Fibroblast of the aortic adventitia (primary cell): ENCODE measurements at places on chromosomes 7 and 10.

GRCh38 chr10:51224671-51225161 lies 150.4 kb downstream of the PRKG1 start:
- peak; percentile 89 for DNase-seq

DNA sequence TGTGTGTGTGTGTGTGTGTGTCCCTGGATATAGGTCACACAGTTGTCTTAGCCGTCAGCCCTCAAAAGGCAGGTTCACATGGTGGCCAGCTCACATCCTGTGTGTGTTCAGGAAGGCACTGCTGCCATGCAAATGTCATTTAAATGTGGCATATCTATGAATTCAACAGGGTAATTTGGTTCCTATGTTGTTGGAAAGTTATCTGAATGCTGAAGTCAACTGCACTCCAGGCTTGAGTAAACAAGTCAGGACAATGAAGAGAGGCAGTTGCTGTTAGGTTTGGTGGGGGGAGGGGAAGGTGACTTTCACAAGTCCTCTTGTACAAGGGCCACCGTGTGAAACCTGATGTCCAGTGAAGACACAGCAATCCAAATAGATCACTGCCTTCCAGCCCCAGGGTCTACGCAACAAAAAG lies 61.1 kb downstream of the PTPRE start:
- DNase-seq = no peak

- no peak for DNase-seq
Observed at GRCh38 chr7:5414916-5415315, 8.7 kb downstream of the TNRC18 start.

DNA sequence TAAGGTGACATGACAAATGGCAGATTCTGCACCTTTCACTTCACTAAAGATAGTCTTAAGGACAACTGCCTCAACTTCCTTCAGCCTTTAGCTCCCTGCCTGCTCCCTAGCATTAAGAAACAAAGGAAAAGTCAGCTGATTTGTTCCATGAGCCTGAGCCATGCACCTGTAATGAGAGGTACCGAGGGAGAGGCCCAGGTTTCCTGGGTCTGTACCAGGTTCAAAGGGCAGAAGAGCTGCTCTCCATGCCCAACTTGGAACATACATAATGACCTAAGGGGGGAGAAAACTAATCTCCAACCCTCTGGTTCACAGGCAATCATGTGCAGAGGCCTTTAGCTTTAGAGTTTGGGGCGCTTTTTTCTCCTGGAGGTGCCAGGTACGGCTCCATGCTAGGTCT lies 111.2 kb downstream of the JAZF1 start:
- DNase-seq = no peak

GRCh38 chr7:132398253-132398925 lies 177.9 kb downstream of the PLXNA4 start:
- DNase-seq = no peak

GRCh38 chr7:143382791-143383641 lies 1.9 kb downstream of the ZYX start:
- no peak for DNase-seq

DNA sequence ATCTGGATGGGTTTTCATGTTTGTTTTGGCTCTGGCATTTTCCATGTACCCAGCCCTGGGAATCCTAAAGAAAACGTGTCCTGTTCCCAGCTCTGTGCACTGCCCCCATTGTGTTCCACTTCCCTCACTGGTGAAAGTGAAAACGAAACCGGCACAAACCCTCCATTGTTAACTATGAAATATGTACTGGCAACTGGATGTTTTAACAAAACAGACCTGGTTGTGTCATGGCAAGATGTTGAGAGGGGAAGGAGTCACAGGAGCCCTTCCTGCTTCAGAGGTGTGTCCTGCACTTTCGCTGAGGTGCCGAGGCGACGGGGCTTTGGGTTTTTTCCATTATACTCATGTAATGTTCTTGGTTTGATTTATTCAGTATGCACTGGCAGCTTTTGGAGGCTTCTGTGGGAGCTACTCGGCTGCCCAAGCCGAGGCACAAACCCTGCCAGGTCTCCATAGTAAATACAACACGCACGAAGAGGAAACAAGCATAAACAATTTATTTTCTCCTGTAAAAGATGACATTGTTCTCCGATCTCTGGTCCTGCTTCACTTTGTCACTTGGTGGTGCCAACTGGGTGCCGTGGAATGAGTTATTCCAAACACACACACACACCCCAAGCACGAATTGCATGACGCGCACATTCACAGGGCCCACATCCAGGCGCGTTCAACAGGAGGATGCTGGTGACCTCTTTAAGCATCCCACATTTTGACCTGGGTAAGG lies 118.2 kb downstream of the CDK6 start:
- peak; percentile 82 for DNase-seq

GRCh38 chr7:48782511-48782910 lies 141.8 kb upstream of the CDC14C start:
- no peak for DNase-seq

GRCh38 chr7:54701982-54702381 lies 57.0 kb downstream of the SEC61G start:
- no peak for DNase-seq

DNA sequence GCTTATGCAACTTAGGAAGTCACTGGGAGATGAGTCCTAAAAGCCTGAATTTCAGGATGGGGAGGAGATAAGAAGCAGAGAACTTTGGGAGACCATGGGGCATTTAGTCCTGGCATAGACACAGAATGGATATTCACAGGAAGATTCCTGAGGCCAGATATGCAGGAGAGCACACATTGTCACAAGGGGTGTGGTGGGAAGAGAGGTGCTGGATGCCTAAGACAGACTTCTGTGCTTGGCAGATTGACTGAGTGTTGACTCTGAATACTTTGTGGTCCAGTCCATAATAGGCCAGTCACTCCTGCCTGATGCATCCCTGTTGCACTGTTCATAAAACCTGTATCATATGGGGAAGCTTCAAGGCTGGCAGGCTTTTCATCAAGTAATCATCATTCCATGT lies 18.5 kb downstream of the SRI start:
- no peak for DNase-seq

DNA sequence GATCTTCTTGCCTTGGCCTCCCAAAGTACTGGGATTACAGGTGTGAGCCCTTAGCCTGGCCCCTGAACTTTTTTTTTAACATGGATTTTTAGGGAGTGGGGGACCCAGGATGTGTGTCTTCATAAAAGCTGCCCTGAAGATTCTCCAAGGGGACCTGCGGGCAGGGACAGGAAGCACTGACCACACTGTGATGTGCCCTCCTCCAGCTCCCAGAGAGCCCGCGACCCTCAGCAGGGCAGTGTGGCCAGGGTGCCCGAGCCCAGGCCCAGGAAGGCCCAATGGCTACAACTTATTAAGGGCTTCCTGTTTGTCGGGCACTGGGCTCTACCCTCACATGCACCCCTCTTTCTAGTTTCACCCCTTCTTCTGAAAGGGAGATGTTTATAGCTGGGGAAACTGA lies 2.5 kb upstream of the RET start:
- no peak for DNase-seq

DNA sequence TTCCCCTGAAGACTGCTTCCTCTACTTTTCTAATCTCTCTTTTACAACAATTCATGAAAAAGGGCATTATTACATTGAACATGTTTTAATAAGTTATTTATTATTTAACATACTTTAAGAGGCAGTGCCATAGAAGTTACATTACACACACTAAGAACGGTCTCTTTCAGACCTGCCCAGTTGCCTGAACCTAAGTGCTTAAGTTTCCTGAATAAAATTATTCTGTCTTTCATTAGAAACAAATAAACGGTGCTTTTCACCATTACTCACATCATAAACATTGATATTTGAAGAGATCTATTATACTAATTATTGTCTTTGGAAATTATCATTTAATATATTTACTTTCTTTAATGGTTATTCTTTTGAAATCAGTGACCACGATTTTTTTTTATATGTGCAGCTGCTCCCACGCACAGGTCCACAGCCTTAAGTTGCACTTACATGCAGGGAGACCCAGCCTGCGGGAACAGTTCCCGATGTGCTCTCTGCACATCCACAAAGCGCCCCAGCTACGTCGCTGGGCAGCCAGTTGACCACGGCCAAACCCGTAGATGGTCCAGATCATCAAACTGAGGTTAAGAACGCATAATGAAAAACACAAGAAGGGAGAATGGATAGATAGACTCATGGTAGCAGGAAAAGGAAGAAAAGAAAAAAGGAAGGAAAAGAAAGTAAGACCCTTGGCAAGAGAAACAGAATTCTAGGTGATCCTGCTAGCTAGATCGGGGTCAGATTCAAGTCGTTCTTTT lies 437.0 kb upstream of the MGMT start:
- no peak for DNase-seq

DNA sequence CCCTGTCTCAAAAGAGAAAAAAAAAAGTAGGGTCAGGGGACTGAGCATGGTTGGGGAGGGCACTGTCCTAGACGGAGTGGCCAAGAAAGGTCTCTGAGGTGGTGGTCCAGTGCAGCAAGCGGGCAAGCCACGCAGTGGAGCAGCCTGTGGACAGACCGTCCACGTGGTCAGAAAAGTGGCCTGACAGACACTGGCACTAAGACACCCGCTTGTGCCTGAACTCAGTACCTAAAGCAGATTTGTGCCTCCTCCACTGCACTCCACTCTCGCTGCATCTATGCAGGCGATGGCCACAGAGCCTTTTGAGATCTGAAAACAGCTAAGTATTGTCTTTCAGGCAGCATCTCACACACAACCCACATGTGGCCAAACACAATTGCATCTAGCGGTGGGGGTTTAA lies 8.8 kb downstream of the ASB10 start:
- no peak for DNase-seq

- no peak for DNase-seq
Observed at GRCh38 chr7:35545831-35546230, 149.1 kb downstream of the HERPUD2 start.

GRCh38 chr7:102832674-102833073 lies 80.1 kb upstream of the LRRC17 start:
- DNase-seq = peak; percentile 45

DNA sequence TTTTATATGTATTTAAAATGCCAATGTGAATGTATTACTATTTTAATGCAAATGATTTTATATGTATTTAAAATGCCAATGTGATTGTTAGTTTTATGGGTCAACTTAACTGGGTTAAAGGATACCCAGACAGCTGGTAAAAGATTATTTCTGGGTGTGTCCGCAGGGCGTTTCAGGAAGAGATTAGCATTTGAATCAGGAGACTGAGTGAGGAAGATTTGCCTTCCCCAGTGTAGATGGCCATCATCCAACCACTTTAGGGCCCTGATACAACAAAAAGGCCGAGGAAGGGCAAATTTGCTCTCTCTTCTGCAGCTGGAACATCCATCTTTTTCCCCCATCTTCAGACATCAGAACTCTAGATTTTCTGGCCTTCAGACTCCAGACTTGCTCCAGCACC lies 116.2 kb downstream of the BAMBI start:
- no peak for DNase-seq

- no peak for DNase-seq
Observed at GRCh38 chr10:128571745-128572144, 445.5 kb upstream of the MKI67 start.

DNA sequence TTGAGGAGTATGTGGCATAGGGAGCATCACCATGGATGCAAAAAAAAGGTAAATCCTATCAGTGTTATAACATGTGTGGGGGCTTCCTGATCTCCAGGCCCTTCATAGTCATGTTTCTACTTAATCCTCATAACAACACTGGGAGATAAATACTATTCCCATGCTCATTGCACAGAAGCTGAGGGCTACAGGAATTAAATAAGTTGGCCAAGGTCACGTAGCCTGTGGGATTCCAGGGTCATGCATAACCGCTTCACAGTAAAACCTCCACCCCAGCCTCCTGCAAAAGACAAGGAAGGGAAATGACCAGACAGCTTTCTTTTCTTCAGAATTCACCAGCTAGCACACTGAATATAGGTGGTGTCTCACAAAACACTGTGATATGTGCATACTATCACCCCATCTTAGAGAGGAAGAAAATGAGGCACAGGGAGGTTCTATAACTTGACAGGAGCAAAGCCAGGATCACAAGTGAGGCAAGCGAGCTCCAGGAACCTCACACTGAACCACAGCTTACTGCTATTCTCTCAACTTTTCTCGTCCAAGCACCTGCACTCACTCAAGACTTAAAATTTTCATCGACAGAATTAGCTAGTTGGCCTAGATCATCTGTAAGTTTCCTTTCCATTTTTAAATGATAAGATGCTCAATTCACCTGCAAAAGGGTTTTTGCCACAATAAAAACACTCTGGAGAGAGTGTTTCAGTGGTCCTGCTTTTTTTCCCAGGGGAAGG lies 13.4 kb downstream of the JAZF1 start:
- DNase-seq = no peak

GRCh38 chr10:124917428-124918190 lies 24.3 kb upstream of the ZRANB1 start:
- DNase-seq = peak; percentile 50

DNA sequence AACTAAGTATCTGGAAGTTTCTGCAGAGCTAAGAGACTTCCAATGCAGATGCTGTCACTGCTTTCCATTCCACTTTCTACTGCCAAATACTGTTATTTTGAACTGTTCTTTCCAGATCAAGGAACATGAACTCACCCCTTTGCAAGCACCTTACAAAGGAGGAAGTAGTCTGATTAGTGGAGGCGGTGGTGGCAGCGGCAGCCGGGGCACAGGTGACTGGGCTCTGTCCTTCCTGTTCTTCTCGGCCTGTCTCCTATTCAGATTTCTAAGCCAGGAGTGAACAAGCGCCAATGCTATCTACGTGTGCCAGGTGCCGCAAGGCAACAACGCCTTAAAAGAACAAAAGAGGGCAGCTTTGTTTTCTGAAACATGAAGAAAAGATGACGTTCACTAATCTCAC lies 44.9 kb downstream of the BEND7 start:
- DNase-seq = no peak

DNA sequence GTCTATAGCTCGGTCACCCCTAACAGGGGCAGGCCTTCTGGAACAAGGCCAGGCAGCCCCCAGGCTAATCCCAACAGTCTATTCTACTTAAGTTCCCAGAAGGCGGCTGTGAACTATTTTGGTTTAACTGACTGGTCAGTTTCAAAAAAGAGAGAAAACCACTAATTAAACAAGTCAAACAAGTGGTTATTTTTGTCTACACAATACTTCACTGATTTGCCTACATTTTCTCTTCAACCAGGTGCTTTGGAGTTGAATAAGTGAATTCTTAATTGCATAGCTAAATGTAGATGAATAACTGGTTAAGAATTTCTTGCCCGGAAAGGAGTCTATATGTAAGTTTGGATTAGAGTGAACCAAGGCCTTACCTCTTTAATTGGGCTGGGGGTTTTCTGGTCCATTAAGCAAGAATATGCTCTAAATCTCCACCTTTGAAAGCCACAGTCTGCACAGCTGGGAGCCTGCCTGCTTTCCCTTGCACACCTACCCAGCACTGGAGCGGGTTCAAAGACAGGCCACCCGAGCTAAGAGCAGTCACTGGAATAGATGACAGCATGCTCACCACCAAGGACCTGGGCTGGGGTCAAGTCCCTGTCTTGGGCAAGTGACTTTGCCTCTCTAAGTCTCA lies 70.4 kb downstream of the TBXAS1 start:
- DNase-seq = no peak

GRCh38 chr10:11414314-11415038 lies 197.0 kb downstream of the USP6NL start:
- no peak for DNase-seq

- DNase-seq = no peak
Observed at GRCh38 chr7:83478616-83479015, 170.3 kb downstream of the SEMA3E start.

- DNase-seq = no peak
Observed at GRCh38 chr10:76291885-76292284, 860.5 kb downstream of the LRMDA start.
